A549 treated with CpdA at 1 μM for 4 hours (cell line): ENCODE measurements at places on chromosomes 3 and 15. TPM values are rescaled to one million over a fixed set of nuclear protein-coding genes. Genes with fewer than 3 reads are reported as not detected.

KBTBD12 gene
- not detected in 5 replicates for total RNA-seq

THOC7 gene
- total RNA-seq: 57.9 to 69.6 TPM (median 61.3 TPM) in 5 replicates

ANKUB1 gene
- not detected in 5 replicates for total RNA-seq

MST1R gene
- 5.0 to 10.2 TPM (median 7.9 TPM) in 5 replicates for total RNA-seq

OR5AC2 gene
- not detected in 5 replicates for total RNA-seq

PSMA4 gene
- total RNA-seq: 391 to 509 TPM (median 404 TPM) in 5 replicates

EIF5A2 gene
- 9.6 to 15.7 TPM (median 13.8 TPM) in 5 replicates for total RNA-seq

EXD1 gene
- 0.06 to 0.12 TPM (median 0.10 TPM) in 3 of 5 replicates, not detected in the others for total RNA-seq

FOXL2 gene
- total RNA-seq: 3.3 to 4.9 TPM (median 4.5 TPM) in 5 replicates

GRK7 gene
- total RNA-seq: 0.02 to 0.06 TPM (median 0.03 TPM) in 3 of 5 replicates, not detected in the others

OXTR gene
- 9.0 to 10.9 TPM (median 9.4 TPM) in 5 replicates for total RNA-seq

PARP6 gene
- 55.0 to 66.2 TPM (median 65.8 TPM) in 5 replicates for total RNA-seq

ARPIN gene
- total RNA-seq: 9.2 to 12.5 TPM (median 12.0 TPM) in 5 replicates
